ENCODE measurements at places on chromosomes 1 and 21.

- no peak for DNase-seq
These were observed 53.4 kb upstream of the IFFO2 start for GRCh38 chr1:19009882-19010321.

DNA sequence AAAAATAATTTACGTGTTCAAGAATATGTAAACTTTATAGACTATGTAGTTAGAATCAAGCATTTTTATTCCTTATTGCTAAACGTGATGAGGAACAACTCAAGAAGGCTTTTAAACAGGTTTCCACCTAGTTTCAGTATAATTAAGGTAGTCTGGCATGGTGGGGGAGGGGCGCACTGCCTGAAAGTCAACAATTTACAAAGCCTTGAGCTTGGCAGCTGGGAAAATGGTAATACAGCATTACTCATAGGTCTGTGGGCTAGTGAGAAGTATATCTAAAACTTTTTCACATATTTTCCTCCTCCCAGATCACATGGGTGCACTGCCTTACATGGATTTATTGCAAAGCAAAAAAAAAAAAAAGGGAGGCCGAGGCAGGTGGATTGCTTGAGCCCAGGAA is 75.2 kb downstream of the EVI5 start:
- DNase-seq = no peak

- DNase-seq = no peak
These were observed 19.7 kb upstream of the RGS7 start for GRCh38 chr1:241376701-241377100.

DNA sequence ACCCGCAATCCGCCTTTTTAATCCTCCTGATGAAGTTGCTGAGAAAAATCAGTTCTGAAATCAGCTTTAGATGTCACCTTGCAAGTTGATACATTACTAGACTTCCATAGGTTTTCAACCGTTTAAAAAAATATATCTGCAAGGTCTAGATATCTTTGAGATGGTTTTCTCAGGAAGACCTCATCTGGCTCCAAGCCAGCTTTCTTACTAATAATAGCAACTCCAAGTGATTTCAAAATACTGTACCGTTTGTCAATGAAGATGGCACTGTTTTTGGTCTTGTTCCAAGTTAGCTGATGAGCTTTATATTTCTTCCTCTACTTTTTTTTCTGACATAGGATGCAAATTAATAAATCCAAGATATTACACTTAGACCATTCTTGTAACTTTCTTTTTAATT is 40.3 kb downstream of the LRRC8C start:
- no peak for DNase-seq

DNA sequence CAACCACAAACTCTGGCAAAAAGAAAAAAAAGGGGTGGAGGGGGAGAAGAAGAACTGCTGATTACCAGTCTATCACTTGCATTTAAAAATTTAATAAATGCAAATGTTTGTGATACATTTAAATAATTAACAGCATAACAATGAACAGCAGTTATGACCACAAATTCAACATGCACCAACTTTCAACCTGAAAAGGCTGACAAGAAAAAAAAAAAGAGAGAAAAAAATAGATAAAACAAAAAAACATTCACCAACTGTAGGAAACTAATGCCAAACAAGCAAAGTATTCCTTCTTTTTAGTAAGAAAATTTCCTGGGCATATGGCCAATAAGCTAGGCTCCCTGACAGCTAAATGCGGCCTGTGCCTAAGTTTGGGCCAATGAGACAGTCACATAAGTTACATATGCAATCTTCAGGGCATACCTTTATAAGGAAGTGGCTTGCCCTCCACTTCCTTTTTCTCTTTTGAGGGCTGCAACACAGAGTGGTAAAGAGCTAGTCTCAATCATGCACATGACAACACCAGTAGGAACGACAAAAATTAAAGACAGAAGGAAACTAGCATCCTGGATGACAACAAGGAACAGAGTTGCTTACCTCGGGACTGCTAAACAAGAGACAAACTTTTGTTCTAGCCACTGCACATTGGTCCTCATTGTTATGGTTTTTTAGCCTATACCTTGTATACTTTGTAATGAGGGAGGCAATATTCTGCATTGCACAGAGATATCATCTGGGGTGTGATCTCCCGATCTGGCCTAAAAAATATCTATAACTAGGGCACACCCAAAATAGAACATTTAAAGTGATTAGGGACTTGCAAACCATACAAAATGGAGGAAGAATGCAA is 24.2 kb upstream of the PHTF1 start:
- no peak for DNase-seq

- DNase-seq = no peak
These were observed 27.2 kb downstream of the TSEN15 start for GRCh38 chr1:184078564-184079249.

GRCh38 chr1:110102081-110102480 is 10.2 kb upstream of the UBL4B start:
- DNase-seq = no peak

DNA sequence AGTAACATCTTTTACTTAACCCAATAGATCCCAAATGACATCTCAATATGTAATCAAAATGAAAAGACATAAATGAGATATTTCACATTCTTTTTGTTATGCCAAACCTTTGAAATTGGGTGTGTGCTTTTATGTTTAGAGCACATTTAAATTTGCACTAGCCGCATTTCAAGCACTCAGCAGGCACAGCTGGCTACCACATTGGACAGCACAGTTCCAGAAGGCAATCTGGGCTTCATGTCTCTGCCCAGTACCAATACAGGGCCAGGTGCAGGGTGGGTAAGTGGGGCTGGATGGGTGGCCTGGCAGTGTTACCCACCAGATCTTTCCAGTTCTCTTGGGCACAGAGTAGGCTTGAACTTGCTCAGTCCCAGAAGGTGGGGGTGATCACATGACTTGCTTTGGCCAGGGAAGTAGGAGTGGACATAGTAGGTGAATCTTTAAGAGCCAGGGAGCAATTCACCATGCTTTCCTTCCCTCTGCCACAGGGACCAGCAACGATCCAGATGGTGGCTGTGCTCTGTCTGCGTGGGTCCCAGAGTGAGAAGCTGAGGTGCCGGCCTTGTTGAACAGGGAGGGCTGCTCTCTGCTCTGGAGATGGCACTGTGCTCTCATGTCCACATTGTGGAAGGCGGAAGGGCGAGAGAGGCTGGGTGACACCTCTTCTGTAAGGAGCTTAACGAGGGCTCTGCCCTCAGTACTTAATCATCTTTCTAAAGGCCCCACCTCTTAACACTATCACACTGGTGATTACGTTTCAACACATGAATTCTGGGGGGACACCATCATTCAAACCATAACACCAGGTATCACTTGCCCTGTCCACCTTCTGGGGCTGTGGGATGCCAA is 261.4 kb downstream of the GRIK3 start:
- no peak for DNase-seq

- DNase-seq = no peak
These were observed 38.6 kb upstream of the PLA2G4A start for GRCh38 chr1:186790101-186790500.

GRCh38 chr1:25664357-25665199 is 48.0 kb downstream of the MAN1C1 start:
- no peak for DNase-seq

DNA sequence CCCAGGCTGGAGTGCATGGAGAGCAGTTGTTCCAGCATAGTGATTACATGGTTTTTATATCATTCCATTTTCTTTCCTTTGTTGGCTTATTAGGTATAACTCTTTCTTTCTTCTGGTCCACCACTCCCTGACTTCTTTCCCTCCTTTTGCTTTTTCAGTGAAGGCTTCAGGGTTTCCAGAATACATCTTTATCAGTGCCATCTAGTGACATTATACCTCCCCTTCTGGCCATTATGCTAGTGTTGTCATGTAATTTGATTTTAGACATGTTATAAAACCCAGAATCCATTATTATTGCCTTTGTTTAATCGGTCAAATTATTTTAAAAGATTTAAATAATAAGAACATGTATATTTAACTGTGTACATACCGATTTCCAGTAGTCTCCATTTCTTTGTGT is 10.6 kb downstream of the RNU1-1 start:
- DNase-seq = no peak

GRCh38 chr1:117118137-117118536 is 3.4 kb downstream of the TRIM45 start:
- no peak for DNase-seq
